Upper lobe of right lung (tissue), 1 donor: ENCODE measurements at places on chromosomes 1 and 21.
A peak's percentile ranks its signal among the peaks of the same experiment; 100 is the strongest.

DNA sequence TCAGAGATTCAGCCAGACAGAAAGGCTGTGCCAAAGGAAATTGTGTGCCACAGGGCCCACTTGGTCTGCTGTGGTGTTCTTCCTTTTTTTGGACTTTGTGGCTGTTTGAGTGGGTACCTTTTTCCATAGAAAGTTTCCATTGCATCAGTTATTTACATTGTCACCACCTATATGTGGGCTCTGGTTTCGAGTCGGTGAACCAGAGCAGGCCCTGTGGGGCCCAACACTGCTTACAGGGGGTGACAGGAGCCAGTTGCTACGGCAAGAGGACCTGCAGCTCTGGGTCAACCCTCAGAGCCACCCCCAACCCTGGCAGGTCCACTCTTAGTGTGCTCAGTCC lies 157.0 kb upstream of the EDN2 start:
- DNase-seq, result peak; percentile 15

DNA sequence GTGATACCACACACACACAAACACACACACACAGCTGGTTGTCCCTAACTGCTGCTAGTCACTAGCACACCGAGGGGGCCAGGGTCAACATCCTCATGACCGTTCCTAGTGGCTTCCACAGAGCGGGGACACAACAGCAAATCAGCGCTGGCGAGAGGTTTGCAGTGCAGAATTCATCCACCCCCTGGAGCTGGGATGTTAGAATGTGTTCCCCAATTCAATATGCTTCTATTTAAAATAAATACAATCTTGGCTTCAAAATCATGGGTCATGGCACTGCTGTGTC lies 16.2 kb upstream of the C2CD2 start:
- no peak for DNase-seq

DNA sequence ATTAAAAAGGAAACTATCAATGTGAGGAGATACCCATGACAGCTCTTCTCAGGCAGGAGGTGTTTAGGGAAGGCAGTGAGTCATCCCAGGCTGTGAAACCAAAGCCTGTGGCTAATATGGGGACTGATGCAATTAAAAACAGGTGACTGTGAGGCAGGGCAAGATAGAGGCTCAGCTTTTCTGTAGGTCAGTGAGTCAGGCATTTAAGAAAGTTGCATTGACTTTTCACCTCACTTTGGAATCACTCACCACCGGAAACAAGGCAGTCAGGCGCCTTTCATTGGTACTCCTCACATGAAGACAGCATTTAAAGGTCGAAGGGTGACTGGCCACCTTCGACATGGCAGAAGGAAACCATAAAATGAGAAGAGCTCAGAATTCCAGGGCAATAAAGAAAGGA lies 54.5 kb downstream of the PAPPA2 start:
- no peak for DNase-seq

DNA sequence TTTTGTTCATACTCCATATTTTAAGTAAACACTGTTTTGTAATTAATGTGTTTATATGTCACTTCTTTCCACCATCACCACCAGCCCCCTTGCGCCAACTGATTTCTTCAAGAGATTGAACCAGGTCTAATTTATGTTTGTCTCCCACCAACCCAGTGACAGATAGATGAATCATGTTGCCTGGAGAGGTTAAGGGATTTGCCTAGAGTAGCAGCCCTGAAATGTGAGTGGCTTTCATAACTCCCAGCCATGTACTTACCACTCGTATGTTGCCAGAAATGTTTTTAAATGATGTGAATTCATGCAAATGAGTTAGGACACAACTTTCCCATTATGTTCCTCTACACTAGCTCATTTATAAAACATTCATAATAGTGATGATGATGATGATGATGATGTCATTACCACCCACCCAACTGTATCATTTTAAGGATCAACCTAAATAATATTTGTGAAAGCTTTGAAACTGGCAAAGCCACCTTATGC lies 86.9 kb downstream of the LRRC8D start:
- no peak for DNase-seq

GRCh38 chr21:44749759-44750674 lies 38.6 kb upstream of the TSPEAR start:
- DNase-seq, result peak; percentile 54

DNA sequence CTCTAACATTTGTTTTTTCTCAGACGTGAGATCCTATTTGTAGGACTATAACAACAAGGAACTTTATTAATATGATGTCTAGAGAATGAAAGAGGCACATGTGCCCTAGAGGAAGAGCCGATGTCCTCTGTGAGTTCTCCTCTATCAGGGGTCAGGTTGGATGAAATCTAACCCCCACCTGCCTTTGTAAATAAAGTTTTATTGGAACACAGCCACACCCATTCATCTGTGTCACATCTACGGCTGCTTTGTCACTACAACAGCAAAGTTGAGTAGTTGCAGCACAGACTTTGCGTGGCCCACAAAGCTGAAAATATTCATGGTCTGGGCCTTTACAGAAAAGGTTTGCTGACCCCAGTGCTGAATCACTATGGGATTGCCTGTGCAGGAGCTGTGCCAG lies 571 bp upstream of the CAPN9 start:
- no peak for DNase-seq

DNA sequence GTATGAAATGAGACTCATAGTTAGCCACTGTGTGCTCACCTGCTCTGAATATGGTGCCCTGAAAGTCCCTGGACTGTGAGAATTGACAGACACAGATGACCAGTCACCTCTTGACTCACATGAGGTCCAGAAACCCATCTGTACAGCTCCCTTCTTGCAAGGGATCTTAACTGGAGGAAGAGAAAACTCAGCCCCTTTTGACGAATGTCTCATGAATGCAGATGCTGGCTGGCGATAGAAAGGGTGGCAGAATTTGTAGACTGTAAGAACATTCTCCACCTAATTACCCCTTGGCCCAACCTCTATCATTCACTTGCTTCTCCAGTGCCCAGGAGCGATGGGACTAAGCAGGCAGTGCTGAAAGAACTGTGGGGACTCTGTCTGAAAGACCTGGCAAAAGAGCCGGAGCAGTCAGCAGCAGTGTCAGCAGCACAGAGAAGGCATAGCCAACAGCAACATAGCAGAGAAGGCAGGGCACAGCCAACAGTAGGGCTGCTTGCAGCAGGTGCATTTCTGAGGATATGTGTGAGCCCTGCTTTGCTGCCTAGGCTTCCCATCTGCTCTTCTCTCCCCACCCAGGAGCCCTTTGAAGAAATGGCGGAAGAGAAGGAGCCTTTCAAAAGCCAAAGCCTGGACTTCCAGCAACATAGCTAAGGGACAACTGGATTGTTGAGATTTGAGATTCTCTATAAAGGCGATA lies 25.8 kb upstream of the IFNGR2 start:
- peak; percentile 30 for DNase-seq

DNA sequence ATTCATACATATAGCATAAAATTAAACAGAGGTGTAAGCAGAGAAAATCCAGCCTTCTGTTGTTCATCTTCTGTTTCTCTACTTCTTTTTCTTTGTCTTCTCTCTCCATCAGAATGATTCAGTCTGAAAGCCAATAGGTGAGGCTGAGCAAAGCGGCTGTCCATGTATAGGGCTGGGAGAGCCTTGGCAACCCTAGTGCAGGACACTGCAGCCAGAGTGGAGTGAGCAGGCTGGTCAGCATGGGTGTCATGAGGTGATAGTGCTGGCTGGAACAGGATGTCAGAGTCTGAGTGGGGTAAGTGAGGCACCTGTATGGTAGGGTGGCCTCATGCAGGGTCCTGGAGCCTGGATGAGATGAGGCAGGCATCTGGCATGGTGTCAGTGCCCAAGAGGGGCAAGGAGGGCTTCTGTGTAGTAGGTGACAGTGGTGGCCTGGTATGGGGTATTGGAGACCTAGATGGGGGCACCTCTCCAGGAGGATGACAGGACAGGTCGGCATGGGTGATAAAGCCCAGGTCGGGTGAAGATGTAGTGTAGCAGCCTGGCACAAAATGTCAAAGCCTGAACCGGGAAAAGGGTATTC lies 45.5 kb upstream of the GTF2B start:
- no peak for DNase-seq

GRCh38 chr1:54273092-54273794 lies 73.3 kb downstream of the MRPL37 start:
- DNase-seq, result no peak

GRCh38 chr1:8423692-8424538 lies 106.0 kb downstream of the SLC45A1 start:
- DNase-seq, result peak; percentile 74

DNA sequence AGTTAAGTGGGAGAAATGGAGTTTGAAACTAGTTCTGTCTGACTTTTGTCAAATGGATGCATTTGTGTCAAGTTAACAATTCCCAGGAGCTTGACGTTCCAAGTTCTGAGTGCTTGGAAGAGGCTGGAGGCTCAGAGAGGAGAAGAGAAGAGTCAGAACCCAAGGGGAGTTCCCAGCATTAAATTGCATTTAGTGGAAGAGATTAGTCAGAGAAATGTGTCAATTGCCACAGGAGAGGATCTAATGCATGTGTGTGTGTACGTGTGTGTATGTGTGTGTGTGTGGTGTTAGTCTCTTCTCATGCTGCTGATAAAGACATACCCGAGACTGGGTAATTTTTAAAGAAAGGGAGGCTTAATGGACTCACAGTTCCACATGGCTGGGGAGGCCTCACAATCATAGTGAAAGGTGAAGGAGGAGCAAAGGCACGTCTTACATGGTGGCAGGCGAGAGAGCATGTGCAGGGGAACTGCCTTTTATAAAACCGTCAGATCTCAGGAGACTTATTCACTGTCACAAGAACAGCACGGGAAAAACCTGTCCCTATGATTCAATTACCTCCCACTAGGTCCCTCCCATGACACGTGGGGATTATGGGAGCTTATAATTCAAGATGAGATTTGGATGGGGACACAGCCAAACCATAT lies 101.5 kb upstream of the TMEM51 start:
- DNase-seq, result no peak

DNA sequence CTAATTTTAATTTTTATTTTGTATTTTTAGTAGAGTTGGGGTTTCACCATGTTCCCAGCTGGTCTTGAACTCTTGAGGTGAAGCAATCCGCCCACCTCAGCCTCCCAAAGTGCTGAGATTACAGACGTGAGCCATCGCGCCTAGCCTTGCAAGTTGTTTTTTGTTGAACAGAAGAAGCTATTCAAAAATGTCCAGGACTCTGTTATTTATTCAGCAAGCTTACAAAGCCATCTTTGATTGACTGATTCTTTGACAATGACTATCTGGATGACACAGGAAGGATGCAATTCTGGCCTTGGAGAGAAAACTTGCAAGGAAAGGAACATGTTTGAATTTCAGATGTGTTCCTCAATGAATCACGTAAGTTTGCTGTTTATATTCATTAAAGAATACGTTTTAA lies 63.5 kb downstream of the MAP3K7CL start:
- no peak for DNase-seq

DNA sequence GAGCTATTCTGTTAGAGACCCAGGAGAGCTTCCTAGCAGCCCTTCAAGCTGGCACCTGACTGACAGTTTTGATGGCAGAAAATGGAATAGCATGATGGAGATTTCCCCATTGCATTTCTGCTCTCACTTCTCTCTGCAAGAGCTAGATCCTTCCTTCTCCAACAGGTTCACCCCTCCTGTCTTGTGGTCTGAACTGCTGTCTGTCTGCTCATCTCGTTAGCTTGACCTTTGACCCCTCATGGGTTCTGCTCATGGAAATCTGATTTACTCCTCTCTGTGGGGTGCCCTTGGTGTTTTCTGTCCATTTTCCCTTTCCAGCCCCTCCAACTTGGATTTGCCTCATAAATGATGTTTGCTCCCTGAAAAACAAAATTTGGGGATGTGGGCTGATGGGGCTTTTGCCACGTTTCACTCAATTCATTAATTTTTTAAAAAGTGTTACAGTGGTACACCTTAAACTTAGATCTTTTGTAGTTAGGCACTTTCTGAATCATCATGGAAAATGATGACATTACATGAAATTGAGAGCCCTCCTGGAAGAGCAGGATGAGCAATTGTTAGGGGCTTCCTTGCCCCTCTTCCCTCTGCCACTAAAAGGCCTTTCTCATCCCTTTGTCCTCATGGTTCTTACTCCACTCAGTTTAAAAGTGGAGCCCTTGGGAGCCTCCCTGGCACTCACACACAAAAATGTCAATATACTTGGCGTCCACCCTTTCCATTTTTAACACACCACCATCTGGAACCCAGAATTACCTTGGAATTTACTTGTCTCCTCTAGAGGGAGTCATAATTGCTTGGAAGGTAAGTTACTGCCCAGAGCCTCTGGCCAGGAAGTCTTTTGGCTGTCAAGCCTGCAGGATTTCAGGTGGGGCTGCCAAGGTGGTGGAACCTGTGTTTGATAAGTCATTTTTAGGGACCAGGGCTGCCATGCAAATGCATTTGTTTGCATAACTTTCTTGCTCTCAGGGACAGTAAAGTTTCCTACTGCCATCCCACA lies 31.9 kb upstream of the IL19 start:
- DNase-seq, result no peak

DNA sequence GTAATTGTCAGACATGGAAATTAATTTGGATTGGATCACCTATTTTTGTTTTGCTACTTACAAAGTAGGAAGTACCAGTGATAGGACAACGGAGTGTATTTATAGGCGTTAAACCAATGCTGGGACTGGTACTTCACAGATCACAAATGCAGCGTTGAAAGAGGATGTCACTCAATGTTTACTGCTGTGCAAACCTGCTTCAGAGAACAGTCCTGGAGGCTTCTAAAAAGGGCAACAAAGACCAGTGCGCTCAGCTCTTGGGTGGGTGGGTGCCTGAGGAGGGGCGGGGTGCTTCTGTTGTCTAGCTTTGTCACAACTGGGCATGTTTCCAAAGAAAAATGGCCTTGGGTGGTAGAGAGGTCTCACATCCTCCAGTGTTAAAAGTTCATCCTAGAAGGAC lies 2.1 kb downstream of the C1orf21 start:
- no peak for DNase-seq

DNA sequence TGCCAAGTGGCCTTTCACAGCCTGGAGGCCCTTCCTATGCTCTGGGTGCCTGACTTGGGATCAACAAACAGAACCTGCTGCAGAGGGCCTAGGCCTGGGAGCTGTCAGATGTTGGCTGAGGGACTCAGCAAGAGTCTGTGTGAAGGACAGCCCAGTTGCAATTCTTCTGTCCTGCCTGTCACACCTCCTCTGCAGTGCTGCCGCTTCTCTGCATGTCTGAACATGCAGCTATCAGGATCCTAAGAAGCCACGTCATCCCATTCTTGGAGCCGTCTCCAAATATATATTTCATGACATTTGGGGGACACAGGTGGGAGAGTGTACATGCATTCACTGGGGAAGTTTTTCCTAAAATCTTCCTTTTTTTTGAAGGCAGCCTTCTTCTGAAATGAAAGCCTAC lies 8.6 kb downstream of the FCAMR start:
- no peak for DNase-seq

DNA sequence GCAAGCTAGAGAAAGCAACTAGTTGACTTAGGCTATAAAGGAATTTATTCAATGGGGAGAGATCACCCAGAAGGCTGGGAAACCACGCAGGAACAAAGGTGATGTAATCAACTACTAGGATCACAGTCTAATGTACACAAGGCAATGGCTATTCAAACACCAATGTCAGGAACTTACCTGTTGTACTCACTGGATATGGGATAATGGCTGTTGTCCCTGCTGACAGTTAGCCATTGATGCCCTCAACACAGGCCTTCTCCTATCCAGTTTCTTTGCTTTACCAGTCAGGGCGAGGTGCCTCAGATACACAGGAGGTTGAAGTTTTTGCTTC lies 32.3 kb downstream of the C21orf91 start:
- DNase-seq, result no peak
